NCI-H524 treated with DMSO at 0.1 percent for 48 hours (cell line): ENCODE measurements at places on chromosomes 16 and 17.

GRCh38 chr16:19984135-19984534, 89.6 kb downstream of the GPR139 start:
- no peak for DNase-seq

GRCh38 chr17:60065136-60065535, 13.6 kb downstream of the HEATR6 start:
- DNase-seq = no peak

DNA sequence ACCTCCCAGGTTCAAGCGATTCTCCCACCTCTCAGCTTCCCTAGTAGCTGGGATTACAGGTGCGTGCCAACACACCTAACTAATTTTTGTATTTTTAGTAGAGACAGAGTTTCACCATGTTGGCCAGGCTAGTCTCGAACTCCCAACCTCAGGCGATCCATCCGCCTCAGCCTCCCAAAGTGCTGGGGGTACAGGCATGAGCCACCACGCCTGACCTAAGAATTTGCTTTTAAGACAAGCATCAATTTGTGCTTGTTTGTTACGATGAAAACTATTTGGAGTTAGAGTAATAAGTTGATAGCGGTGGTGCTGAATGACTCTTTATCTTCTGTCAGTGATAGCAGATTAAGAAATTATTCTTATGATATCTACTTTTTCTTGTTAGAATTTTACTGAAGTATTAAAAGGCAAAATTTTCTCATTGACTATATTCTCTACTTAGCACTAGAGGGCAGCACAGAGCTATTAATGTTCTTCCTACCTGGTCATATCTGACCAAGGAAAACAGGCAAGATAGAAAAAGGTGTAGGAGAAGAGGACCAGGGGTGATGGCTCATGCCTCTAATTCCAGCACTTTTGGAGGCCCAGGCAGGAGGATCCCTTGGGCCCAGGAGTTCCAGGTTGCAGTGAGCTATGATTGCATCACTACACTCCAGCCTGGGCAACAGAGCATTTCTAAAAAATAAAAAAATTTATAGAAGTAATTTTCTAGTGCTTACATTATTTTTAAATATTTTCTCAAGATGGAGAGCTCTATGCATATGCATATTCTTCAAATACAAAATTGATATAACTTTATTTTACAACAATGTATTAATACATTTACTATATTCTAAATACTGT, 24.5 kb downstream of the STXBP4 start:
- DNase-seq = peak; percentile 49

DNA sequence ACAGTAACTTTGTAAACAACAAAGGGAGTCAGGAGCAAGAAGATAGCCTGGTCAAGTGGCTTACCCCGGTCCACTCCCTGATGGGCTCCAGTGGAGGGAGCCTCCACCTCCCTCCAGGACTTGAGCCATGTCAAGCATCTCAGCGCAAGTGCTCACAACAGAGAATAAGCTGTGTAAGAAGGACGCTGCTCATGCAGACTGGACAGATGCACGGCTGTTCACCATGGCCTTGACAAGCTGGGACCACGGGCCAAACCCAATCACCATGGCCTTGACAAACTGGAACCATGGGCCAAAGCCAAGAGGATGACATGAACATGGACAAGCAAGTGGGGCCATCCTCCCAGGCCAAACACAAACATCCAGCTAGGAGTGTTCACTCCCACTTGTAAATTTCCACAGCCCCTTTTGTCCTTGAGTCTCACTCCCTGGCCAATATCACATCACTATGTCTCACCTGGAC, 3.4 kb upstream of the PITPNM3 start:
- no peak for DNase-seq

GRCh38 chr16:84730406-84731106, 30.8 kb downstream of the USP10 start:
- no peak for DNase-seq

GRCh38 chr16:15950161-15950854, 892 bp downstream of the ABCC1 start:
- peak; percentile 9 for DNase-seq

- DNase-seq = no peak
These were observed 2.2 kb upstream of the LIMD2 start for GRCh38 chr17:63701868-63702720.

DNA sequence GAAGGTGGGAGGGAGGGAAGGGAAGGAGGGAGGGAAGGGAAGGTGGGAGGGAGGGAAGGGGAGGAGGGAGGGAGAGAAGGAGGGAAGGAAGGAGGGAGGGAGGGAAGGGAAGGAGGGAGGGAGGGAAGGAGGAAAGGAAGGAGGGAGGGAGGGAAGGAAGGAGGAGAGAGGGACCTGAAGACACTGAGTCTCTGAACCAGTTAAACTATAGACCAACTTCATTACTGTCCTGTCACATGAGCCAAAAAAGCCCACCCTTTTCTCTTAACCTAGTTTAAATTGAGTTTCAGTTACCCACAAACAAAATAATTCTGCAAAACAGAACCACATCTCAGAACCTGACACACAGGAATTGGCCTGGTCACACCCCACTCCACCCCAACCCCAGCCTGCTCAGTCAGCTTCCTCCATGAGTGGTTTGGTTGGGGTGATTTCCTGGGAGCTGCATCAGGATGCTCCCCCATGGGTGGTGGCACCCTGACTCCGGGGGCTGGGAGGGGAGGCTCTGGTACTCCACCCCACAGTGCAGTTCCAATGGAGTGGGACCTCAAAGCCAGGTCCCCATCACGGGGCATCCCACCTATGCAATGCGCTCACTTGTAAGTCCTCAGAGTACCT, 4.7 kb upstream of the PRR29 start:
- no peak for DNase-seq

DNA sequence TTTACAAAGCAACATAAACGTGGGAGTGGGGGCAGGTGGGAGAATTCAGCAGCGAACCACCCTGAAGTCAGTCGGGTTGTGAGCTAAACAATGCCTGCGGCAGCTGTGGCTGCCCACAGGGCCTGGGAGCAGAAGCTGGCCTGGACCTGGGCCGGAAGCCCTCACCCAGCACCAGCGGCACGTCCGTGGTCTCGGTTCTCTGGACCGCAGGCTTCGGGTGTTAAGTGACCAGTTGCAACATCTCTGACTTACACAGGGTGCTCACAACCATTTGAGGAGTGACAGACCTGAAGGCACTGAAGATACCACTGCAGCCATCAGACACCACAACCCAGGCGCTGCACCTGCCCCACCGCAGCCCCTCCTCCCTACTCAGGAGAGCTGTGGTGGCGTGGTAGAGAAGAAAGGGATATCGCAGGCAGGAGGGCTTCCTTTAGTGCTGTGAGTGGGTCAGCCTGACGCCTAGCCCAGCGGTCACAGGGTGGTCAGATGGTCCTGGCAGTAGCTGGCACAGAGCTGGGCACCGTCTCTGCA, 33.8 kb downstream of the CBFA2T3 start:
- no peak for DNase-seq

GRCh38 chr17:31523862-31524730, 132.6 kb downstream of the RAB11FIP4 start:
- no peak for DNase-seq

DNA sequence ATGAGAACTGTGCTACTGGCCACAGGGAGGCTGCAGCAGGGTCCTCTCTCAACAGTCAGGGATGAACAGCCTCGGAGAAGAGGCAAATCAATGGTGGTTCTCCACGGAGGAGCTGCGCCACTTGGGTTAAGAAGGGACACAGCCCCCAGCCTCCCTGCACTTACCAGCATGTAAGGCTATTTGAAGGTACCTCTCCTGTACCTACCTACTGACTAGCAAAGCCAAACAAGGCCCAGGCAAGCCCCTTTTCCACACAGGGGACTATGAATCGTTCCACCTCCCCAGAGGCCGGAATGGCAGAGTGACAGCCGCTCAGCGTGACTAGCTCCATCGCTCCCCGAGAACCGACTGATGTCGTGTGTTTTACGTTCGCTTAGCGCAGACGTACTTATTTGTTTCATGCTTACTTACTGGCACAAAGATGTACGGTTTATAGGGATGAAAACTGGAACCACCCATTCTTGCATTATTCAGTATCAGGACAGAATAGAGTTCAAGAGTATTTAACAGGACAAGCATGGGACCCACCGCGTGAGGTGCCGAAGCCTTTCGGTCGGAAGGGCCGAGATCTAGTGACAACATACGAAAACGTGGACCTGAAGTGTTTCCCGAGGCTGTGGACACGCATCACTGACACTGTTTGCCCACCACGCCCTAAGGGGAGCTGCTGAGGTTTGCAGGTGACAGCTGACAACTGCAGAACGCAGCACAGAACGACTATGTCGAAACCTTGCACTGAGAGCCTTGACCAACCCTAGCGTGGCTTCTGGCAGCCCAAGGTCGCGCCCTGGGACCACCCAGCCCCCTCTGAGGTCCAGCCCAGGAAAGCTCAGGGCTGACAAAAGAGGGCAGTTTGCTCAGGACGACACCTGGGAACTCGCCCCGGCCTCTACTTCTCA, 1.0 kb downstream of the TEPSIN start:
- DNase-seq = no peak

DNA sequence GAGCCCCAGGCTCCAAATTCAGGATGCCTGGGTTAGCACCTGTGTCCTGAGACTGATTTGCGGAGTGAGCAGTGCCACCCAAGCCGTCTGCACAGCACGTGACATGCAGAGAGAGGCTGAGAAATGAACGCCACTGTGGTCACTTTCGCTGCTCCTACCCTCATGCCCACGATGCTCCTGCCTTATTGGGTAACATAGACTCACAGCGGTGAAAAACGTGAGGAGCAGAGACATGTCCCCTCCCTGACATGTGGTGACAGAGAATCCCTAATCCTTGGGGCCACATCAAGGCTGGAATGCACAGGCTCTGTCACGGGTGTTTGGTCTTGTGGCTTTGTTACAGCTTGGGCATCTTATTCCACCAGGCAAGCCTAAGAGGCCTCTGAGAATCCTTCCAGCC, 52.1 kb upstream of the CACNG5 start:
- no peak for DNase-seq

GRCh38 chr16:73847090-73847489, 449.5 kb upstream of the PSMD7 start:
- DNase-seq = no peak

- no peak for DNase-seq
These were observed 363.7 kb upstream of the SOX9 start for GRCh38 chr17:71757156-71757555.

DNA sequence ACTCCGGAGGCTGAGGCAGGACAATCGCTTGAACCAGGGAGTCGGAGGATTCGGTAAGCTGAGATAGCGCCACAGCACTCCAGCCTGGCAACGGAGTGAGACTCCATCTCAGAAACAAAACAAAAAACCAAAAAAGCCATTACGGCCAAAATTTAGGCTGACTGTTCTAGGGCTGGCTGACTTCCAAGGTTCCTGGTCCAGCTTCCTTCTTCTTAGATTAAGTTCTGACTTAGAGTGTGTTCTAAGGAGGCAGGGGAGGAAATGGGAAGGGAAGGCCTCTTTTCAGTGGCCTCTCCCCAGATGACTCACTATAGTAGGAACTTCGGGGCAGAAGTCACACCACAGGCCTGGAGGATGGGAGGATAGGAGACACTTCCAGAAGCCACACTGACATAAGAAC, 27.7 kb upstream of the CLEC18B start:
- DNase-seq = no peak

DNA sequence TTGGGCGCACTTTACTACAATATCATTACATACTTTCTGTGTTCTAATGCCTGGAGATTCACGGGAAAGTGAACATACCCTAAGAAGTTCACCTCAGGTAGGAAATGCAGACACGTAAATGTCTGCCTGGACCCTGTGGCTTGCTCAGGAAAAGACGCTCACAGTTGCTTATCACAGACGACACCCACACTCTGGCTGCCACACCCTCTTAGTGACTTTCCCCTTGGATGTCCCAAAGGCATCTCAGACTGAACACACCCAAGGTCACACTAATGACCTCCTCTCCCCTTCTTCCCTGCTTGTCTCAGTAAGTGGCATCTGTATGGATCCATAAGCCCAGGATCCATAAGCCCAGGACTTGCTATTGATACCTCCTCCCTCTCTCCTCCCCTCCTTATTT, 32.6 kb downstream of the CDRT15 start:
- DNase-seq = no peak

DNA sequence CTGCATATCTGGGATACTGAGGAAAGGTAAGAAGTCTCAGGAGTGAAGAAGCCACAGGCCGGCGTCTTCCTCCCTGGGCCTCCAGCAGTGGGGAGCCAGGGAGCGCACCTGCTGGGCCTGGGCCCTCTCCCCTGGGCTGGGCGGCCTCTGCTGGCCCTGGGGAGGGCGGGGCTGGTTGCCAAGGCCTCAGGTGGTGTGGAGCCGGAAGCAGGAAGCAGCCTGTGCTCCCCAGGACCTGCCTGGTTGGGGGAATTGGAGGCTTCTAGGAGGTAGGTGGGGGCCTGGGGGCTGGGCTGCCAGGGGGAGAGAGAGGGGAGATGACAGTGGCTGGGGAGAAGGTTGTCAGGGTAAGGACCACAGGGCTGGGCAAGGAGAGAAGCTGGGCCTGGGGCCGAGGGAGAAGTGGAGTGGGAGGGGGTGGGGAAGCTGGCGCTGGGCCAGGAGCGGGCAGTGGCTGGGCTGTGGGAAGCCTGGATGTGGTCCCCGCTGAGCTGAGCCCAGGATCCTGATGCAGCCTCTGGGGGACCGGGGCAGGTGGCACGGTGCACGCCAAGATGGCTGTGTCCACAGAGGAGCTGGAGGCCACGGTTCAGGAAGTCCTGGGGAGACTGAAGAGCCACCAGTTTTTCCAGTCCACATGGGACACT, at the start of gene SMIM22:
SMIM22 (plus strand) TSS at position 189 of the 647 bp plus-strand sequence; CDS start at position 555, 366 bp downstream.
- no peak for DNase-seq

GRCh38 chr17:78342449-78343186, 17.3 kb downstream of the SOCS3 start:
- DNase-seq = no peak

DNA sequence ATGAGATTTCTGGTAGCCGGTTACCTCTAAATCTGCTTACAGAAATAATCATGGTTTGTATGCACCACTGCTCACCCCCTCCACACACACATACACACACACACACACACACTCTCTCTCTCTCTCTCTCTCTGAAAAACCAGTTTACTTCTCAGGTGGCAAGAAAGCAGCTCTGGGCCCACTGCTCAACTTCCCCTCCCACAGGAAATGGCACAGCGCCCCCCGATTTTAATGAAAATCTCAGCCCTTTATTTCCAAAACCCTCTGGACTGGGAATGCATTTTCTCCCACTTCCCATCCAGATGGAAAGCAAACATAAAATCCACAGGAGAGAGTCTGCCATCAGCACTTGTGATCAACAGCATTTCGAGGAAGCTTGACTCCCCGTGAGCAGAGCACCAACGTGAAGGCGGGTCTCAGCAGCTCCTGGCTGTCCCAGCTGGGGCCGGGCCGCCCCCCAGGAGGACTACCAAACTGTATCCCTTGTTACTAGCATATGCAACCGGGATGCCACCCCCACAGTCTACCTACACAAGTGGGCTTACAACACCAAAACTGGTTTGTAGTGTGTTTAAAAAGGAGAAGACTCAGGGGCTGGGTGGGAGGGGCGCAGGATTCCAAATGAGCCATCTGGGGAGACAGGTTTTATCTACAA, 121.1 kb downstream of the SLC39A11 start:
- DNase-seq = no peak

- DNase-seq = peak; percentile 57
These were observed 20.2 kb downstream of the CBFA2T3 start for GRCh38 chr16:88956546-88957432.

GRCh38 chr17:20781260-20781659, 201.7 kb downstream of the CDRT15L2 start:
- no peak for DNase-seq
